Fibroblast of skin of left biceps (primary cell): ENCODE measurements at places on chromosomes 6 and 20.

DNA sequence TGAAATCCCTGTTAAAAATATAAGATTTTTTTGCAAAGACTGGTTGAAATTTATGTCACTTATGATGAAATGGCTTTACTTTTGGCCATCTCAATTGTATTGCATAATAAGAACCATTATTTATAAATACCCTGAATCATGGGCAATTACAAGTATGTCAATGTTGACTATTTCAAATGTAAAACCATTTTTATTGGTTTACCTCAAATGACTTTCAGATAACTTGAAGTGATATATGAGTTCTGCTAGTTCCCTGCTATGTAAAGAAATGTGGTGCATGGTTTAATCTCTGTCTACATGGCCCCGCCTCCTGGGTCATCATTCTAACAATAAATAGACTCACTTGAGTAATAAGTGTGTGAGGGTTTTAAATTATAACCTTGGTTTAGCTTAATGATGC is 275.6 kb upstream of the PREP start:
- DNase-seq, result no peak

- DNase-seq, result no peak
These were observed 153.7 kb downstream of the MOXD1 start for GRCh38 chr6:132247381-132248159.

DNA sequence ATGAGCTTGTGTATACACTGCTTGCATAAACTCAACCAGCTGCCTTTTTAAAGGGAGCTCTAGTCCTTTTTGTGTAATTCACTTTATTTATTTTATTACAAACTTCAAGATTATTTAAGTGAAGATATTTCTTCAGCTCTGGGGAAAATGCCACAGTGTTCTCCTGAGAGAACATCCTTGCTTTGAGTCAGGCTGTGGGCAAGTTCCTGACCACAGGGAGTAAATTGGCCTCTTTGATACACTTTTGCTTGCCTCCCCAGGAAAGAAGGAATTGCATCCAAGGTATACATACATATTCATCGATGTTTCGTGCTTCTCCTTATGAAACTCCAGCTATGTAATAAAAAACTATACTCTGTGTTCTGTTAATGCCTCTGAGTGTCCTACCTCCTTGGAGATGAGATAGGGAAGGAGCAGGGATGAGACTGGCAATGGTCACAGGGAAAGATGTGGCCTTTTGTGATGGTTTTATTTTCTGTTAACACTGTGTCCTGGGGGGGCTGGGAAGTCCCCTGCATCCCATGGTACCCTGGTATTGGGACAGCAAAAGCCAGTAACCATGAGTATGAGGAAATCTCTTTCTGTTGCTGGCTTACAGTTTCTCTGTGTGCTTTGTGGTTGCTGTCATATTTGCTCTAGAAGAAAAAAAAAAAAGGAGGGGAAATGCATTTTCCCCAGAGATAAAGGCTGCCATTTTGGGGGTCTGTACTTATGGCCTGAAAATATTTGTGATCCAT is 15.3 kb downstream of the TNFAIP3 start:
- DNase-seq, result no peak

DNA sequence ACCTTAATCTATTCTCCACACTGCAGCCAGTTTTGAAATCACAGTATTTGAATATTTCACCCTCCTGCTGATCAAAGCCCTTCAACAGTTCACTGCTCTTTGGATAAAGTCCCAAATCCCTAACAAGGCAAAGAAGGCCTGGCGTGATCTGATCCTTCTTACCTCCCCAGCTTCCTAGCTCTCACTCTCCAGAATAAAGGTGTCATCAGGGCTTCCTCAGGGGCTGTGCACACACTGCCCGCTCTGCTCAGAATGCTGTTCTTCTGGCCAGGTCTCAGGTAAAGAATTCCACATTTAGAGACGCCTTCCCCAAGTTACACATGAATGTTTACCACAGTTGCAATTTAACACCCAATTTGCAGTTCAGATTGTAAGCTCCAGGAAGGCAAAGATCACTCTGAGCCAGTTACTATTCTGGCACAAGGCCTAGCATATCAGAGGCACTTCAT is 58.9 kb upstream of the MCM9 start:
- no peak for DNase-seq

DNA sequence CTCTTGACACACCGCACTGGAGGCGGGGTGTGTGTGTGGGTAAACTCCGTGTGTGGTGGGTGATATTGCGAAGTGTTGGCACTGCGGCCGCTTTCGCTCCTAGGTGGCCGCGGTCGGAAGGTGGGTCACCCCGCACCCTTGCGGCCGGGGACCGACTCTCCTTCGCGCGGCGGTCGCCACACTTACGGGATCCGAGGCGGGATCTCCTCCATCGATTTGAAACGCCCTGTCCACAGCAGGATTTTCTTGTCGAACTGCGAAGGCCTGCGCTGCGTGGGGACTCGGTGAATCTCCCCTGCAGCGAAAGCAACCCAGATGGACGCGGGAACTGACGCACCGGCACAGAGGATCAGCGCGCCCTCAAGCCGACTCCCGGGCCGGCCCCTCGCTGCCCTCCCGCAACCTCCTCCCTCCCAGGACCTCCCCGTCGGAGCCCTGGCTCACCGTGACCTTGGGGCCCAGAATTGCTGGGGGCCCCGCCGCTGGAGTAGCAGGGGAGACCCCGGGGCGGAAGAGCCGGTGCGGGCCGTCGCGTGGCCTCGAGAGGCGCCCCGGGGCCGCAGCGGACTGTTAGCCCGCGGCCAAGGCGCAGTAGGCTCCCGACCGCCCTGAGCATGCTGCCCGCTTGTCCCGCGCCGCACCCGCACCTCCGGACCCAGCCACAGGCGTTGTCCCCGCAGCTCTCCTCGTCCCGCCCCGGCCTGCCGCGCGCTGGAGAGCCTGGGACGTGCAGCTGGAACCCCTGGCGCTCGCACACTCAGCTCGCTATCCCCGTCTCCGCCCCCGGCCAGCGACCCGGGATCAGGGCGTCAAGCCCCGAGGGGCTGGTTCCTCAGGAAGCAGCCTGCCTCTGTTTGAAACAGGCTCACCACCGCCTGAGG is at the start of gene FAM162B:
TSS of gene FAM162B (minus strand) at position 759 of the 881 bp plus-strand sequence. CDS start at position 616, 143 bp downstream.
- DNase-seq, result no peak

DNA sequence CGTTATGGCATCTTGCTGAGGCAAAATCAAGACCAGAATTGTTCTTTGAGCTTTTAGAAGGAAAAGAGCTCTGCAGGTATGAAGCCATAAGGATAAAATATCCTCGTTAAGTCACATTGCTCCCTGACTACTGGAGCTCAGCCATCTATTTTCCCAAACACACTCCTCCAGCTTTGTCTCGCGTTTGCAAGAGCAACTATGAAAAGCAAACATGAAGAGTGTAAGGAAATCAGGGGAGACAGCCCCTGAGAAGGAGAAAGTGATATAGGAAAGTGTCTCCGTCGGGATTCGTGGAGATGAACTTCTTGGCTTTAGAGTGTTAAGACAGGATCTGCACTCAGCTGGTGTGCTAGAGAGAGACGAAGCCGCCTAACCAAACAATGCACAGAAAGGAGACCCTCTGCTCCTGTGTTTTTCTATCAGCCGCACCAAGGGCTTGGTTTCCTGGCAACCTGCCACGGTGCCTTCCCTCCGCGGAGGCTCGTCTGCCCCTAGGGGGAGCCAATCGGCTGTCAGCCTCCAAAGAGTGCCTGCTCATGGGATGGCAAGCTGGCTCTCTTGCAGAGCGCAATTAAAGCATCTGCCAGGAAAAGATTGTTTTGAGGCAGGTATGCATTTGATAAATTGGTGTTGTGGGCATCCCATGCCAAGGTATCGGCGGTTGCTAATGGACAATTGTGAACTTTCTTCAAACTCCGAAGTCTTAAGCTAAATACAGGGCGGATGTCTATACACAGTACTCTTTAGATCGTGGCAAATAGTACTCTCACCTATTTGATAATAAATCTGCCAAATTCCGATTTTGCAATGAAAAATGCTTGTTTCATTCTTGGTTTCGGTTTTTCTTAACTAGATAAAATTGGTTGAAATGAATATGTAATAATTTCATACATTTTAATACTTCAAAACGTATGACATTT is 603.2 kb downstream of the RNF144B start:
- DNase-seq, result no peak

DNA sequence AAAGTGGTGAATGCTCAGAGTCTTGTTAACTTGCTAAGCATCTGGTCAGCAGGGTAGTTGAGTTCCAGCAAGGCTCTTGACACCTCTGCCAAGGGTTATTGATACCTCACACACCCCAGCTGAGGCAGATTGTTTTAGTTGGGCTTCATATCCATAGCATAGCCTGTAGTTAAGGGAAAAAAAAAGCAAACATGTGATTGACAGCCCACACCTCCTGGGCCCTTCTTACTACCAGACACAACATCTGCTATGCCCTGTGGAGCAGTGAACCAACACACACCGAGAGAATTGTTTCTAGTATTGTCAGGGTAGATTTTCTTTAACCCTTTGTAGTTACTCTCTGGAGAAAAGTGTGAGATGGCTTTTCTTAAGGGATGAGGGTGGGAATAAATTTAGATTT is 697.0 kb upstream of the POU3F2 start:
- no peak for DNase-seq

DNA sequence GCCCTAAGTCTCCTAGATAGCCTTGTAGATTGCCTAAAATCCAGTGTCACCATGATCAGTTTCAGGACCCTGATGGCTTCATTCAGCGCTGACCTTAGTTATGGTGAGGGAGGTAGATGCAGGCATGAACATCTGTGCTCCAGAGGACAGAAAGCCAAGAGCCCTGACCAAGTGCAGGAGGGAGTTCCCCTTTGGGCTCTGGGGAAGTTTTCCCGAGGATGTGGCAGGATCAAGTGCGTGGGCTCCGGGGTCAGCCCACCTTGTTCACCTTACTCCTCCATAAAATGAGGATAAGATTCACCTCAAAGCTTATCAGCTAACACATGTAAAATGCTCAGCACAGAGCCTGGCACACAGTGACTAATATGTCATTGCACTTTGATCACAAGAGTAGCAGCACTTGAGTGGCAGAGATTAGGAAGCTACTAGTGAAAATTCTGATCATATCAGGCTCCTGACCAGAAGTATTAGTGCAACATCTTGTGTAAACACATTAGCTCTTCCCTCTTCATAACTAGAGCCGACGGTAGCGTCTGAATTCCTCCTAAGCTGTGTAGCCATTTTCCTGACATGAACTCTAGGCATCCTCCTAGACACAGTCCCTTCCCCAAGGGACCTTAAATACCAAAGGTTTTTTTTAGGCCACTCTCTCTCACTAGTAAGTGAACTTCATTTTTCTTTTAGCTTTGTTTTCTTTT is 125.2 kb downstream of the SULF2 start:
- DNase-seq, result no peak

- no peak for DNase-seq
These were observed 515.2 kb upstream of the ARID1B start for GRCh38 chr6:156262014-156262413.

DNA sequence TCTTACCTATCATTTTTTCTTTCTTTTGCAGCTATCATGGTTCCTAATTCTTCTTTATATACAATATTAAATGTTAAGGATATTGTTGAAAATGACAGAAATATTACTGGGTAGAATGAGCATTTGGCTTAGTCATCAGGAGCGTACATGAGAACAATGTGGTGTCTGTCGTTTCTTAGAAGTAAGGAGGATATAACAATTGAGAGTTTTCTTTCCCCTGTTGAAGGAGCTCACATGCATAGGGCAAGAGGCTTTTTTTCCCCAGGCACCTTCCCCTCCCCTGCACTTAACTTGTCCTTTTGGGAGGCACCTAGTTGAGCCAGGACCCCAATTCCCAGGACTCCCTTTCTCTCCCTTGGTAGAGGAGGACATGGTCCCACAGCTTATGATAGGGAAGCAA is 25.0 kb downstream of the MC3R start:
- DNase-seq, result no peak

DNA sequence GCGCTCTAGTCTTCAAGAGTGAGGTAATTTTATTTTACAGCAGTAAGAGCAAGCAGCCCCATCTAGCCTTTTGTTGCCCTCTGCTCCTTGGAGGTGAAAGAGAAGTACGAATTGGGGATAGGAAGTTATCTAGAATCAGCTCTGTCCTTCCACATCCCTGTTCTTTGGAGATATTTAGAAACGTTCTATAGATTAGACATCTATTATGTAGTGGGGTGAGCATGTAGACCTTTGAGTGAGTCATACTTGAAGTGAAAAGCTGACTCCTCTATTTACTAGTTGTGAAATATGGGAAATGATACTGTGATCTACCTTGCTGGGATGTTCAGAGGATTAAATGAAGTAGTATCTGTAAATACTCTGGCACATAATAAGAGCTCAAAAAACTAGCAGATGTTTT is 36.0 kb upstream of the SLC35D3 start:
- no peak for DNase-seq

DNA sequence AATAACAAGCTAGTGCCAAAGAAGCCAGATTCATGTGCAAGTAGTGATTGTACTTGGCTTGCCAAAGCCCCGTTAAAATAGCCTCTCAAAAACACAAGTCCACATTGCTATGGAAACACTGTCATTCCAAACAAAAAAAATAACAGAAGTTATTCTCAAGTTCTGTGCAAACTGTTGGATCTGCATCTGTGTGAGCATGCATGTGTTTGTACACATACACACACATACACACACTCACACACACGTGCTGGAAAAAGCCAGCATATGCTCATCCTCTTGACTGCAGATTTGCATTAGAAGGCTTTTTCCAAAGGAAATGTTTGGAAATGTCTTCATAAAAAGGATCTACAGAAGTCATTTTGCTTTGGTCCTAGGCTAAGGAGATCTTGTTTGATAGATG is 13.4 kb upstream of the CBLN4 start:
- no peak for DNase-seq

DNA sequence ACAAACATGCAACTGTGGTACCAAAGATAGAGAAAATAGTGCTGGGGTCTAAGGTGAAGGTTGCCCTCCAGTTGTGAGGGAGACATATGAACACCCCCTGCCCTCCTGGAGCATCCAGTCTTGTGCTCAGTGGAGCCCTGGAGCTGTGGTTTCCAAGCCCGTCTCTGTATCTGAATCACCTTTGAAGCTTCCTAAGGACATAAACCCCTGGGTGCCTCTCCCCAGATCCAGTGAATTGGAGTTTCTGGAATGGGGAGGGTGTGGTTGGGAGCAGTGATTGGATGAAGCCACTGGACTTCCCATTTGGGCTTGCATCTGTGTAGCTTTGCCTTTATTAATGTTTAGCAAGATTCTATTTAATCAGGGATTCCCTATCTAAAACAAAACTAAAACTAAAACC is 22.4 kb upstream of the E2F3 start:
- DNase-seq, result no peak
